ENCODE measurements at places on chromosomes 1 and 21. TPM values are rescaled to one million over a fixed set of nuclear protein-coding genes. Genes with fewer than 3 reads are reported as not detected.
A peak's percentile ranks its signal among the peaks of the same experiment; 100 is the strongest.

SHCBP1L gene
- total RNA-seq, result not detected

DNA sequence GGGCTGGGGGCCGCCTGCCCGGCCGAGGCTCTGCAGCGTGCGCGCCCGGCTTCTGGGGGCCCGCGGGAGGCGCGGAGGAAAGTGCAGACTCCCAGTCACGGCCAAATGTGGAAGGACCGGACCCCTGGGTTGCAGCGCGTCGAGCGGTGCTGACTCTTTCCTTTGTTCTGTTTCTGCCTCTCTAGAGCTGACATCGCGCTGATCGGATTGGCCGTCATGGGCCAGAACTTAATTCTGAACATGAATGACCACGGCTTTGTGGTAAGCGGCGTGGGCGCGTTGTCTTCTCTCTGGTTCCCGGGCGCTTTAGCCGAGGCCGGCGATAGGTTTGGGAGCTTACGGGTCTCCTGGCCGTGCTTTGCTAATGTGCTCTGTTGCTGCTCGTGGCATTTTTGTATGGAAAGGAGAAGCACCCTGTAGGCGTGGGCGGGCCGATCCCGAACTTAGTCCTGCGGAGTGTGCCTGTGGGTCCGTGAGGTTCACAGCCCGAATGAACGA, 629 bp downstream of the PGD start:
- no peak for DNase-seq

DNA sequence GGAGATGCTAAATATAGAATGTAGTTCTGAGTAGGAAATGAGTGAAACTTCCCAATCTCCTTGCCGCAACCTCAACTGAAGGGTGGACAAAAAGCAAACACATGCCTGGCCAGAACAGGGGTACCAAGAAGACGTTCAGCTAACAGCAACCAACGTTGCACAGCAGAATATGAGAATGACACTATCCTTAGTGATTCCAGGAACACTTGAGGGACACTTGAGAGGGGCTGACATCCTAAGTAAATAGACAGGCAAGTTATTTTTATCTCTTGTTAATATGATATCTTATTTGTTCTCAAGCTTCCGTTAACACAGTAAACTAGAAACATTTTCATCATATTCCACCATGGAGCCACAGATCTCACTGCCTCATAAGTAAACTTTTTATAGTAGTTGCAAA, 908 bp downstream of the KRTAP19-1 start:
- no peak for DNase-seq

PROK1 gene
- not detected for total RNA-seq

GRCh38 chr1:151401860-151402259, 2.5 kb downstream of the PSMB4 start:
- DNase-seq, result no peak

GRCh38 chr1:32766328-32766972, 50.7 kb downstream of the YARS1 start:
- DNase-seq, result peak; percentile 73

DNA sequence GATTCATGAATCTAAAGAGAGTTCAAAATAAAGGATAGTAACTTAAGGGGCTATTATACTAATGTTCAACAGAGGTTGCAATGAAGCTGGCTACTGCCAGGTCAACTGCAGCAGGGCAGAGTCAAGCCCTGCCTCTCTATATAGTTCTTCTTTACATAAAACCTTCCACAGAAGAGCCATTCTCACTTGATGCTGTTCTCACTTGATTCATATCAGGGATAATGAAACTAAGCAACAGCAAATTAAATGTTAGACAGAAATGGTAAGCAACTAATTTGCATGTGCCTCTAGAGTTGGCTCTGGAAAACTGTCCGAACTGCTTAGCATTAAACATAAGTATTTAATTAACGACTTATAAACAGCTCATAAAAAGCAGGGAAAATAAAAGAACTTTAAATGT, 17.4 kb downstream of the CCSAP start:
- no peak for DNase-seq

DNA sequence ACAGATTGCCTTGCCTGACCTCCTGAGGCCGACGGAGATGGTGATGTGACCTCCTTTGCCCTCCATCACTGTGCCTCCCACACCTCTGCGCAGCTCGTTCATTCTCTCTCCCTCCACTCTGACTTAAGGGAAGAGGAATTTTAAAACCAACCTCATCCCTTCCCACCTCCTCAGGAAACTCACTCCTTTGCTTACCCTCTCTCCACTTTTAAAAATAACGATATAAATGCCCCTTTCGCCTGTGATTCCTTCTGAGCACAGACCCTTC, 21.2 kb downstream of the LRRN2 start:
- no peak for DNase-seq

- no peak for DNase-seq
Observed at GRCh38 chr1:87757676-87758075, 429.0 kb downstream of the LMO4 start.

DNA sequence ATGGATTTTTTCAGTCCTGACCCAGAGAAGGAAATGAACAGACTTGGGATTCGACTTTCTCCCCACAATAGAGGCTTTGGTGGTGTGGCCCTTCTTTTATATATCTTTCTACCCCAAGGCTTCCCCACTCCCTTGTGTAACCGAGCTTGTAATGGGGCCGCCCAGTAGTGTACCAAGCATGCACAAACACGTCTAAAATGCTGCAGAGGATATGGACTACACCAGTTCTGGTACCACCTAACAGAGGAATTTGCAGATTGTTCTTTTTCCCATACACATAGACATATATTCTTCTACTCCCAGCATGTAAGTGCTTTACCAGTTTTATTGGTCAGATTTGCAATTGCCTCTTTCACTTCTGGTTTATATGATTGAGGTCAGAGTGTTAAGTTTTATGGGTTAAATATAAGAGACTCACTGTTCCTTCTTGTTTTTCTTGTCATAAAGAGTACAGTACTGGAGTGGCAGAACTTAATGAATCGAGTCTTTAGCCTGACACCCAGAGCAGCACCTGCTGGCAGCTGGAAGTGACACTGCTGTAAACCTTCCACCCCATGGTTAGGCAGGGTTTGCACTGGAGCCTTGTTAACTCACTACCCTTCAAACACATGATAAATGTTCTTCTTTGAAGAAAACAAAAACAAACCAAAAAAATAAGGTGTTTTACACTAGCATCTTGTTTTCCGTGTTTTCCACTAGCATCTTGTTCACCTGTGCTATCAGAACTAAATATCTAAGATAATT, 198.6 kb downstream of the PTPRC start:
- no peak for DNase-seq

DNA sequence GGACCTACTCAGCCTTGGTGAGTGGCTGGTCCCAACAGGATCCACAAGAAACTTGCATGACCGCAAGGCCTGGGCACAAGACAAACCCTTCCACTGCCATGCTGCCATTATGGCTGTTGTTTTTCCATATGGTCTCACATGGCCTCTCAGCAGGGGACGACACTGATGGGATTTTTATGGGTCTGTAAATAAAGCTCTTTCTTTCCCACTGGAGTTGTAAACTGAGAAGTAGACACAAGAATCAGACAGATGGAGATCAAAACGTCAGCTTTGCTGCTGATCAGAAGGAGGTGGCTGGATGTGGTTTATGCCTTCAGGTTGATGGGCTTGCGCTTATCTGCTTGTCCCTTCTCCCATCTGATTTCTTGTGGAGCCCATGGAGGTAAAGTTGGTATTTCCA, 138.1 kb upstream of the KCNJ6 start:
- no peak for DNase-seq

ITGB2 gene
- total RNA-seq, result 2.3 TPM

- no peak for DNase-seq
Observed at GRCh38 chr1:80218112-80218511, 1211.6 kb upstream of the ADGRL4 start.

GRCh38 chr1:68188060-68188538, 44.2 kb downstream of the WLS start:
- no peak for DNase-seq

BEND5 gene
- total RNA-seq, result 5.9 TPM

DNA sequence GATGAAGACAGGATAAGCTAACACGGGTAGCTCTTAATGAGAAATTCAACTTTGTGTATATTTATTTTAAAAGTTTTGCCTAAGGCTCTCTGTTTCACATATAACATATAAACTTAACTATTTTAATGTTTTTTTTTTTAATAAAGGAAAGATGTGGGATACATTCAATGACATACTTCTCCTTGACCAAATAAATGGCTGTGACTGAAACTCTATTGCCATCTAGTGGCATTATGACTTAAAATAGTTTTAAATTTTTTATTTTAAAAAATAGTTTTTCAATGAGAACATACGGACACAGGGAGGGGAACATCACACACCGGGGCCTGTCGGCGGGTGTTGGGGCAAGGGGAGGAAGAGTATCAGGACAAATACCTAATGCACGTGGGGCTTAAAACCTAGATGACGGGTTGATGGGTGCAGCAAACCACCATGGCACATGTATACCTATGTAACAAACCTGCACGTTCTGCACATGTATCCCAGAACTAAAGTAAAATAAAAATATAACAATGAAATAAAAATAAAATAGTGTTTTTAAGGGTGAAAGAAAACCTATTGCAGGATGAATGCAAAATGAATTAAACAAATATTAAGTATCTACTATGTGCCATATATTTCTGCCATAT, 83.4 kb downstream of the LYST start:
- no peak for DNase-seq

SELP gene
- not detected for total RNA-seq

SLAMF9 gene
- total RNA-seq, result not detected

MAGOH gene
- total RNA-seq, result 68.2 TPM

AKR7A3 gene
- total RNA-seq, result 0.92 TPM

DNA sequence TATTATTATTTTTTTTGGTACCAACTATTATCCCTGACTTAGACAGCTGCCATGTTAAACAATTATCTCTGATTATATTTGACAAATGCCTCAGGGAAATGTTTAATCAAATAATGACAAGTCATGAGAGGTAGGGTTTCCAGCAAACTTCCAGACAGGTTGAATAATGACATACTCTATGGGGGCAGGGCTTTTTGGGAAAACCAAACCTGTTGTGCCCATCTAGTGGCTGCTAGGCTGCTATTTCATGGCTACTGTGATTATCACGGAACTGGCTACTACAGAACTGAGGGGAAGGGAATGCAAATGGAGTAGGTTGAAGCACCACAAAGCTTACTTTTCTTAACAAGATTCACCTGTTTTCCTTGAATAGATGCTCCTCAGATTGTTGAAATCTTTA, 77.6 kb downstream of the DUSP10 start:
- DNase-seq, result no peak

DNA sequence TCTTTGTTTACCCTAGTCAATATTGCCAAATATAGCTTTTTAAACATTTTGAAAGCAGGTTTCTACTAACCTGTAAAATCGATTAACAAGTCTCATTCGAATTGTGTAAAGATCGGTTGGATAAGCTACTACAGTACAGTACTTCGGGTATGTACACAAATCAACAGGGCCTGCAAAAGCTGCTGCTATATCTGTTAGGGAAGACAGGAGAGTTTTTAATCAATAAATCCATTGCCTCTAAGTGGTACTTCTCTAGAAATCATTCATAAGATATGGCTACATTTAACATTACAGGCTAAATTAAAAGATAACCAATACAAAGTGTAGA, 34.8 kb upstream of the PSMG1 start:
- DNase-seq, result no peak

NBPF6 gene
- total RNA-seq, result not detected

CLCNKB gene
- 5.7 TPM for total RNA-seq

GRCh38 chr21:45109831-45110492, 35.6 kb downstream of the ADARB1 start:
- DNase-seq, result no peak

DNA sequence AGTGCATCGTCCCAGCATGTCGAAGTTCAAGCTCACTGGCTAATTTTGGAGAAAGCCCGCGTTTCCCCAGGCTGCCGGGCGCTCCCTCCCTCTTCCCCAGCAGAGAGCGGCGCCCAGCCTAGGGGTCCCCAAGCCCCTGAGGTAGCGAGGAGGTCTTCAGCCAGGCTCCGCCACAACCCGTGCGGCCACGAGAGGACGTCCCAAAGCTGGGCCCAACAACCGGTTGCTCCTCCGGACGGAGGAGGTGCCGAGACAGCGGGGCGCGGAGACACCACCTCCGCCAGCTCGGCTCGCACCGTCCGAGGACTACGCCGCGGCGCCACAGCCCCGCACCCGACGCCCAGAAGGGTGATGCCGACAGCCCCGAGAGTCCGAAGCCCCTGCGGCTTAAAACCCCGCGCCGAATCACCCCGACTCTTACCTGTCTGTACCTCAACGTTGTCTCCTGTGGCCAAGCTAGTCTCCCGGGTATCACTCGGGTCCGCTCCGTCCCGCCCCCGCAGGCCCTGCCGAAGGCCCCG, at the start of gene DENND2C:
DENND2C (minus strand) TSS at position 488 of the 521 bp plus-strand sequence. CDS start 44,065 bp downstream, outside the sequence.
- DNase-seq, result no peak

DNA sequence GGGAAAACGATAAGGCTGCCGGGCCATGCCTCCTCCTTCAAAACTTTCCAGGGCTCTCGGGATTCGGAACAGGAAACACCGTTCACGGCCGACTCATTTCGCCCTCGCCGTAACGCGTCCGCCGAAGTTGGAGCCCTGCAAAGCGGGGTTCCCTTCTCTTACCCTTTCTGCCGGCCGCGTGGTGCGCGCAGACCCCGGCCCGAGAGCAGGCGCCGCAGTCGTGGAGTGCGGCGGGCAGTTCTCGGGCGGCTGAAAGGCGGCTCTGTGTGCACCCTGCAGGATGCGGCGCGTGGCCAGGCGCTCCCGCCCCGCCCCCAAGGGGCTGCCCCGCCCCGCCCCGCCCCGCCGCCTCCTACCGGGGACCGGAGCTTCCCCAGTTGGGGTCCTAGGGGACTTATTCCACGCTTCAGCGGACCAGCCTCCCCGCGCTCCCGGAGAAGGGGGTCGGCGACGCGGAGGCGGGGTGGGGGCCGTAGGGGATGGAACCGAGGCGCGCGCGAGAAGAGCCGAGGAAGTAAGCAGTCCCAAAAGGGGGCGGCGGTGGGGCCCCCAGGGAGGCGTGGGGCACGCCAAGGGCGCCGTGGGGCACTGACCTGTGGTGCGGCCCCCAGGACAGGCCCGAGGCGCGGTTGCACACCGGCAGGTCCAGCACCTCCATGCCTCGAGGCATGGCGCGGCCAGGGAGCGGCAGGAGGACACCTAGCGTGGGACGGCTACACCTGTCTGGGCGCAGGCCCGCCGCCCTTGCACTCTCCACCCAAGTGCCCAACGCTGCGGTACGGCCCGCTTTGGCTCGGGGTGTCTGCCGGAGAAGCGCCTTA, at the start of gene MCOLN2:
MCOLN2 (minus strand) TSS at position 268 of the 821 bp plus-strand sequence; CDS start at position 27, 241 bp downstream.
- peak; percentile 83 for DNase-seq

DNA sequence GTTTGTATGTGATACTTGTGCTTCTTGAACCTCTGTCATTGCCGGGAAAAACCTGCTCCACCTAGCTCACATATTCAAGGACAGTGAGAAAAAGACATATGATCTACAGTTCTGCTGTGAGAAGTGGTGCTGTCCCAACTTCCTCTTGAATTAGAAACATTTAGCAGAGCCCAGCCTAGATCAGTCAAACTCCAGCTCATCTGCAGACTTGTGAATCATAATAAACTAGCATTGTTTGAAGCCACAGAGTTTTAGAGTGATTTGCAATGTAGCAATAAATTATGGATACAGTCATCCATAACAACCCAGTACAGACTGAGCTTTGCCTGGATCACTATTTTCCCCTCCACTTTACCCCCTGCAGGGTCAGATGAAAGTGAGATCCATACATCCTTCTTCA, 497.8 kb downstream of the PLA2G4A start:
- DNase-seq, result no peak

- DNase-seq, result no peak
Observed at GRCh38 chr21:42056996-42057689, 14.0 kb upstream of the UMODL1 start.

FCRL5 gene
- total RNA-seq, result 0.99 TPM

- DNase-seq, result peak; percentile 57
Observed at GRCh38 chr21:39444421-39445180, 977 bp downstream of the LCA5L start.

GRCh38 chr21:35436899-35437298, 387.8 kb upstream of the RUNX1 start:
- DNase-seq, result no peak

Data from endodermal cell (in vitro differentiated cells).